Hematopoietic multipotent progenitor cell treated with erythropoietin and hydrocortisone succinate and interleukin-3 and kit ligand, for 17 days (in vitro differentiated cells): ENCODE measurements at places on chromosomes 2 and 18.

DNA sequence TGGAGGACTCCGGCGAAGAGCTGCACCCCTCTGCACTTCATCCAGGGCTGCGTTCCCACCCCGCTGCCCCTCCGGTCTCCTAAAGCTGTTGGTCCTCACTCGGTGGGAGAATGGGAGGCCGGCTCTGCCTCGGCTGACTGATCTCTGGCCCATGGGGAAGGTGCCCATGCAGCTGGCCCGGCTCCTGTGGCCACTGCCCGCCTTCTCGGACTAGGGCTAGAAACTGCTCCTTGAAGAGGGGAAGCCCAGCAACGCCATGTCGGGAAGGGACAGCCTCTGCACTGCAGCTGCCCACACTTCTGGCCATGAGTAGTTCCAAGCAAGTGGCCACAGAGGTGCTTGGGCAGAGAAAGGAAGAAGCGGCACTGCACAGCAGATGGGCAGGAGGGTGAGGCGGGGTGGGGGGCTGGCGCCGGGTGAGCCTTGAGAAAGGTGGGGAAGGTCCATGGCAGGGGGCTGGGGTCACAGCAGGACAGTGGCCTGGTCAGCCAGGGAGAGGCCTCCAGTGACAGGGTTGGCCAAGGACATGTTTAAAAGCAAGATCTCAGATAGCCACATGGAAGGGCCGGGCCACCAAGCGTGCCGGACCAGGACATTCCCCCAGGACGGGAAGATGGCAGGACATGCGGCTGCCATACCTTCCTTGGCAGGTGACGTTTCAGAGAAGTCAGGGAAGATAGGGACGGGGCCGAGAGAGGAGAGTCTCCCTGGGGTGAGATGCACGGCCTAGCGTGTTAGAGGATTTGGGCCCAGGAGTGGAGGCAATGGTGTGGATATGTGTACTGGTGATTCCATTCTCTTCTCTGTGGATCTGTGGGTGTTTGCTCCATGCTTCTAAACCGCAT is 158.8 kb upstream of the HDAC4 start:
- DNase-seq = no peak

DNA sequence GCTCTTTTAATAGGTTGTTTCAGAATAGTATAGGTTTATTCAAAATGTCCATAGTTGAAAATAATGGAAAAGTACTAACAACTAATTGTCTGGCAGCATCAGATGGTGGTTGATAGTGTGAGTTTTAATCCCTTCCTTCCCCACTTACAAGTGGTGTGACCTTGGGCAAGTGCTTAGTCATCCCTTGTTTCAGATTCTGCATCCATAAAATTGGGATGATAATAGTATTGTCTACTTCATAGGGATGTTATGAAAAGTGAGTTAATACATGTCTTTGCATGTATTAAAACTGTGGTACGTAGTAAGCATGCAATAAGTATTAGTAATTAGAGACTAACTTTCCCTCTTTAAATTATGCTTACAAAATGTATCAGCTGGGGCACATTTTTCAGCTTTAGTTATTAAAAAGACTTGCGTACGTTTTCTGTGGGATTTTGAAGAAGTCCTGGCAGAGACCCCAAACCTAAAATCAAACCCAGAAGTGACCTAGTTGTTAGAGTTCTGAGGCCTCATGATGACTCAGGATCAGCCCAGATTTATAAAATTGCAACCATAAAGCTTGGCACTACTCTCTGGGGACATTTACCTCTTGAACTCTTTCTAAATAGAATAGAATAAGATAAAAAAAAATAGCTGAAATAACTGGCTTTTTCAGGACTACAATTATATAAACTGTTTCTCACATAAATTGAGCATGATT is 8.6 kb downstream of the ITGA4 start:
- peak; percentile 42 for DNase-seq

DNA sequence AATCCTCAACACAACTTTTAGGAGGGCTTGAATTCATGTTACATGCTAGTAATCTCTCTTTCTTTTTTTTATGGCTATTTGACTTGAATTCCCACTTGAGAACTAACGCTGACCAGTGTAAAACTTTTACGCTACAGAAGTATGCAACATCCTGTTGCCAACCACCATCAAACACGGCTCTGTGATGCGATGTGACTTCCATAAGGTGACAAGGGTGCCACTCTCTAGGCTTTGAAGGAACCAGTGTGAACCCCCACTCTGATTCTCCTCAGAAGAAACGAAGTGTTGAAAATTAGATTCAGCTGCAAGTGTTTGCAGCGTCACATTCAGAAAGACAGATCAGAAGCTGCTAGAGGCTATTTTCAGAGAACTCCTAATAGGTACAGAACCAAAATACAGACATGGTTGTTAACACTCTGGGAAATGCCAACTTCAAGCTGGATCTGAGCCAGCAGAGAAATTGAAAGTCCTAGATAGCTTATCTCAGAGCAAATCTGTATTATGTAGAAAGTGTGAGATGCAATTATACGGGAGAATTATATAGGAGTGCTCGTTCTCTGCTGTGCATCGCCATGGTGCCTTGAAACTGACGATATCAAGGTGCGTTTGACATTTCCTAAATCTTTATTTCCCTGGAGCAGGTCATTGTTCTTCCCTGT is 271.2 kb downstream of the LPIN1 start:
- DNase-seq = no peak

DNA sequence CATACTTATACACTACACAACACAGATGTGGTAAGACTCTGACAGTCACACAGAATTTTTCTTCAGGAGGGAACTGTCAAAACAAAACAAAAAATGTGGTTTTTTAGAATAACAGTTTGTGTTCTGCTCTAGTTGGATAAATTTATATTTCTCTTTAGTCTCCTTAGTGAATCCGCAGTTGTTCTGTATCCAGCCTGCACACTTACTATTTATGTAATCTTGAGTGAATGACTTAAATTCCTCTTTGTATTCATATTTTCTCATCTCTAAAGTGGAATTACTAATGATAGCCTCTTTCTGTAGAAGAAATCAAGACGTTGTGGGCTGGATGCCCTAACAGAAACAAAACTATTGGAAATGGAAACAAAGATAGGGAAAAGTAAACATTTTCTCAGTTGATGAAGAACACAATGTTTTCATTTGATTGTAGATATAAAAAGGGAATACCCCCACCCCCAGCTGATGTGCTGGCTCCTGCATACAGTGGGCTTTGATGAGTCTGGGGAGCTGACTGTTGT is 375.2 kb downstream of the TRIB2 start:
- DNase-seq = no peak

DNA sequence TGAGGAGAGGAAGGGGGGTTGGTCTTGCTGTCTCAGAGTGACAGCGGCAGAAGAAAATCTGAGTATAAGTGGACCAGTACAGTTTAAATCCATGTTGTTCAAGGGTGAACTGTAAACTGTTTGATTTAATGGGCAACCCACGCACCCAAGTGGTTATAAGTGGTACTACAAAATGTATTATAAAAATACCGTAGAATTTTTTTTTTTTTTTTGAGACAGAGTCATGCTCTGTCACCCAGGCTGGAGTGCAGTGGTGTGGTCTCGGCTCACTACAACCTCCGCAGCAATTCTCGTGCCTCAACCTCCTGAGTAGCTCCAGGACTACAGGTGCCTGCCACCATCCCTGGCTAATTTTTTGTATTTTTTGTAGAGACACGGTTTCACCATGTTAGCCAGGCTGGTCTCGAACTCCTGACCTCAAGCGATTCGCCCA is 2.1 kb upstream of the CHCHD5 start:
- peak; percentile 85 for DNase-seq

- DNase-seq = no peak
Measured at GRCh38 chr2:73187549-73187948, 14.8 kb upstream of the NOTO start.

DNA sequence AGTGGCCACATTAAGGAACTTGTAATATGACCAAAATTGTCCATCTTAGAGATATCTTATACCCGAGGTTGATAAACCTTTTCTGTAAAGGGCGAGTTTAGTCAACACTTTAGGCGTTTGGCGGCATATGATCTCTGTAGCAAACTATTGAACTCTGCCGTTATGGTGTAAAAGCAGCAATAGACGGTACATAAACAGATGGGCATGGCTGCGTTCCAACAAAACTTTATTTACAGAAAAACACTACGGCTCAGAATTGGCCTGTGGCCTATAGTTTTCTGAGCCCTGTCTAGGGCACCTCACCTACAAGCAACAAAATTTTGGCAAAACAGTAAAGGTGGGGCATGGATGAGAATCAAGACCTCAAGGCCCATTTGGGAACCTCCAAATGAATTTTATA is 121.9 kb upstream of the HAAO start:
- no peak for DNase-seq

GRCh38 chr2:39781697-39782096 is 2.6 kb upstream of the THUMPD2 start:
- DNase-seq = no peak

DNA sequence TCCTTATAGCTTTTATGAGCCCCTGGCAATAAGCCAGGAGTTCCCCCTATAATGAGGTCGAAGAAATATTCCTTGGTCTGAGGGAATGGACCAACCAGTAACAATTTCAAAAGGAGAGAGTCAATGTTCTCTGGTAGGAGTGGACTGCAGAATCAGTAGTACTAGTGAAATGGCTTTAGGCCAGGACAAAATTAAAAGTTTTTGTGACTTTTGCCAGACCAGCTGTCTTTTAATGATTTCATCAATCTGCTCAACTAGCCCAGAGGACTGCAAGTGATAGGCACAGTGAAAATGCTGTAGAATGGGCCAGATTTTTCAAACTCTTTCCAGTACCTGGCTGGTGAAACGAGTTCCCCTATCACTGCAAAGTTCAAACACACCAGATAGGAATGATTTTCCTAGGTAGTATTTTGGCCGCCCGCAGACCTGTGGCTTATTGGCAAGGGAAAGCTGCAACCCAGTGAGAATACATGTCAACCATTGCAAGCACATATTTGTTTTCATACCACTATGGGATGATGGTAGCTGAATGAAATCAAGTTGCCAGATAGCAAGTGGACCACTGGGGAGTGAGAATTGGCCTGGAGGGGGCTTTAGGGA is 45.5 kb downstream of the CERS6 start:
- DNase-seq = no peak
